ENCODE measurements at places on chromosomes 2 and 18.

DNA sequence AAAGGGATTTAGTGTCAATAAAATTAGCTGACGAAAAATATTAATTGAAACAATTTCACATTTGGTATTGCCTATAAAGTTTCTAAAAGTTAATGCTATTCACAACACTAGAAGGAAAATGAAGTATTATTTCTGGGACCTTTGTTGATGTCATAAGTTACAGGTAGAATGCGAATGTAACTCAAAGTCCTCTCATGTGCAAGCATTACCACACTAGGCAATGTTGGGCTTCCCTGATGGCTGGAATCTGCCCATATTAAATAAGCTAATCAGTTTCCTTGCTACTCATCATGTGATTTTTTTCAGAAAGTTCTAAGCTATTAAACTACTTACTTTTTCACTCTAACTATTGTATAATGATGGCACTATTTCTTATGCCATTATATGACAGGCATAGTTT, 44.6 kb downstream of the COBLL1 start:
- DNase-seq: no peak

- no peak for DNase-seq
Observed at GRCh38 chr18:75249672-75250470, 39.3 kb downstream of the TSHZ1 start.

DNA sequence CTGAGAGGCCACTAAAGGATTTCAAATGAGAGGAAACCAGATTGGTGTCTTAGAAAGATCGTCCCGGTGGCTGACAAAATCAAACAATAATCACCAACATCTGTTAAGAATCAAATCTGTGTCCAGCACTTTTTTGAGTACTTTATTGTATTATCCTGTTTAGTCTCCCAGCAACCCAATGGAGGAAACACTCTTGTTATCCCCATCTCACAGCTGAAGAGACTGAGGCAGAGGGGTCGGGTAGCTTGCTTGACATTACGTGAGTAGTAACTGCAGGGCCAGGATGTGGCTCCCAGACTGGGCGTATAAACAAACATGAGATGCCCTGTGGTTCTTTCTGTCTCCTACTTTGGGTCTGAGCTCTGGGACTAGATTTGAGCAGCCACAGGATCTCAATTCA, 76.0 kb downstream of the KLHL29 start:
- DNase-seq: no peak

- no peak for DNase-seq
Observed at GRCh38 chr2:108926561-108927380, 62.2 kb downstream of the EDAR start.

DNA sequence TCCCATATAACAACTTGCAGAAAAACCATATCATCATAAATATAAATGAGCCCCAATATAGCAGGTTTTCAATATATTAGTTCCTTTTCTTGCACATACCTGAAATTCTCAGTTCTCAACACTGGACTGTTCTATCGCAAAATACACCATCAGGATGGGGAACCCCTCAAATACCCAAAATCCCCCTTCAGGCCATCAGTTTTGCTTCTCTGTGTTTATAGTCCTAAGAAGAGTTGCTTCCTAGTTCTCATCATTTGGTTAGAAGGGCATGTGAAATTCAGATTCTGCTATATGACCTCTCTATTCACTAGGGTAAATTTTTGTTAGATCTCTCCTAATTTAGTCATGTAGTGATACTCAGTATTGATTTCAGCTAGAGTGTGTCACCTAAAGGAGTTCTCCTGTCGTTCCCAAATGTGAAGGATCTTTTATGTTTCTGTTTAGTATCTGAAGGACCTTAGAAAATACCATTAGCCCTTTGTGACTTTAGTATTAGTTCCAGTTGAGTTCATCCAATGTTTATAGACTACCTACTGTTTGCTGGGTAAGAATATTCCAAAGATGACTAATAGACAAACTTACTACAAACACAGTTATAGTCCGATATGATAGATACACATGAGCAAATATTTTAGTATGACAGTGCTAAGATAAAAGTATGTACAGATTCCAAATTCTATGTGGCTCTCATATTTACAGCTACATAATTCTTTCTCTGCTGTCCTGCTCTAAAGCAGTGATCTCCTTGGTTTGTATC, 115.8 kb downstream of the TTC27 start:
- peak; percentile 42 for DNase-seq

- no peak for DNase-seq
Observed at GRCh38 chr2:237661799-237662328, 34.5 kb downstream of the LRRFIP1 start.

- DNase-seq: no peak
Observed at GRCh38 chr2:162092008-162092390, 18.0 kb upstream of the DPP4 start.

DNA sequence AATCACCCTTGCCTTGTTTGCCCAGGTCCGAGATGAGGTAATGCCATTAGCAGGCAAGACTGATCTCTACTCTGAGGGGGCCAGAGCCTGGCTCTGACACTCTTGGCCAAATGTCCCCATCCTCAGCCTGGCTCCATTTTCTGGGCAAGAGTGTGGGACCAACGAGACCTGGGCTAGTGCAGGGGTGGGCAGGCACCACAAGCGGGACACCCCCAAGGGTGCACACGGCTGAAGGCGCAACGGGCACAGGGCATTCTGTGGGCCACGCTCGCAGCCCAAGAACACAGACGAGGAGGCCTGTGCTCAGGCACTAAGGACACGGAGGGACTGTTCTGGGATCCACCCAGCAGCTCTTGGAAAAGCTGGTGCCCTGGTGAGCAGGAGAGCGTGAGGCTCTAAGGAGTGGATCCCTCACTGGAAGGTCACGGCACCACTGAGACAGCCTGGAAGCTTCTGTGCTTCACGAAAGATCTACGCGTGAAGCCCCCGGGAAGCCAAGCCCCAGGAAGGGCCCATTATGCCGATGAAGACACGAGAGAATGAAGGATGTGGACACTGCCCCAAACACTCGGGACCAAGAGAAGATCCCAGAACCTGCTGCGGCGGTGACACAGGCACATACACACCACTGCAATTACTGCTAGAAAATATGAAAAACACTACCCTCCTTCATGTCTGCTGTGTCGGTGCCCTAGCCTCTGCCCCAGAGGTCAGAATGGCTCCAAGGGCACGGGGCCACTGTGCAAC, 138.2 kb downstream of the HDAC4 start:
- no peak for DNase-seq

DNA sequence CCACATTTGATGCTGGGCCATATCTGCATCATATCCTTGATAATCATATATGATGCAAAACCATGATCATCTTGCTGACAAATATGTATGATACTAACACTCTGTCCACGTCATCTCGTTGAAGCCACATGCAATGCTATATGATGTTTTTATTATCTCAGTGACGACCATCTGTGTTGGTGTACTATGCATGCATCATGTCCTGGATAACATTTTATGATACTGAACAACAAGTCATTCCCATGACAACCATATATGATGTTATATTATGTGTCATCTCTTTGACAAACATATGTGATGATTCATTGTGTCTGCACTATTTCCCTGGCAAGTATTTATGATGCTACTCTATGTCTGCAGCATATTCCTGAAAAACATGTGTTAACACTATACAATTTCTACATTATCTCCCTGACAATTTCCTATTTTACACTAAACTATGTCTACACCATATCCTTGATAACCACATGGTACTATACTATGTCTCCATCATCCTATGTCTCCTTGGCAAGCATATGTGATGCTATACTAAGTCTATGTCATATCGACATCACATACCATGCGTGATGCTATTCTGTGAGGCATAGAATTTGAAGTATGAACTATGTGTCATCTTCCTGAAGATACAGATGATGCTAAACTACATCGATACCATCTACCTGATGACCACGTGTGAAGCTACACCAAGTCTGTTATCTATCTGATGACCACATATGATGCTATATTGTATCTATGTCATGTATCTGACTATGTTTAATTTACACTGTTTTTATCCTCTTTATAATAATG, 37.0 kb downstream of the DAW1 start:
- DNase-seq: peak; percentile 66

- DNase-seq: no peak
Observed at GRCh38 chr18:14781671-14782070, 33.7 kb downstream of the ANKRD30B start.

GRCh38 chr2:233976690-233977294, 59.6 kb downstream of the TRPM8 start:
- peak; percentile 76 for DNase-seq

DNA sequence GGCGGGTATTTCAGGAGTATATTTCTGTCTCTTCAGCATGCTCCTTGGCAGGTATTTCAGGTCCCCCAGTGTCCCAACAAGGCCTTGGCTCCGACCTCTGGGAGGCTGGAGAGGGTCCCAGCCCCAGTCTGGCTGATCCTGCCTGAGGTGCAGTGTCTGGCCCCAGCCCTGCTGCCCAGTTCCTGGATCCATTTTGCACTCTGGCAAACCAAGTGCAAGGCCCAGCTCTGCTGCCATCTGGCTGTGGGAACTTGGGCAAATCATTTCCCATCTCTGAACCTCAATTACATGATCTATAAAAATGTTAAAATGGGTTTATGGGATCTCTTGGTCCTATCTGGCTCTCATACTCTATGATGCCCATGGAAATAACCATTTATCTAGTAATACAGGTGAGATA, 63.6 kb downstream of the ZBTB7C start:
- DNase-seq: peak; percentile 9

DNA sequence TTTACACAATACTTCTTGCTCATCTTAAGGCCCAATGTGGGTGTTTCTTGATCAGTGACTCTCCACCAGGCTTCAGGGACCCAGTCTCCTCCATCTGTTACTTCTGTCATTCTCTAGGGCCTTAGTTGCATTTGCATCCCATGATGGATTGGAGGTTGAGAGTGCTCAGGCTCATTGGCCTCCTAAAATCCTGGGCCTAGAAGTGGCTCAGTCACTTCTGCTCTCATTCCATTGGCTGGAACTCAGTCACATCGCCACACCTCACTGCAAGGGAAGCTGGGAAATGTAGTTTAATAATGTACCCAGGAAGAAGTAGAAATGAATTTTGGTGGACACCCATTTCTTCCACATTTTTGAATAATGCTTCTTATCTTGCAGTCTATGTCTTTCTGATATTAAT, 223.5 kb downstream of the HRH4 start:
- DNase-seq: no peak

- no peak for DNase-seq
Observed at GRCh38 chr2:176075481-176075880, 8.3 kb downstream of the EVX2 start.

GRCh38 chr2:43240766-43241150, 14.4 kb upstream of the ZFP36L2 start:
- no peak for DNase-seq

- peak; percentile 47 for DNase-seq
Observed at GRCh38 chr2:173553593-173553992, 198.9 kb downstream of the CDCA7 start.

DNA sequence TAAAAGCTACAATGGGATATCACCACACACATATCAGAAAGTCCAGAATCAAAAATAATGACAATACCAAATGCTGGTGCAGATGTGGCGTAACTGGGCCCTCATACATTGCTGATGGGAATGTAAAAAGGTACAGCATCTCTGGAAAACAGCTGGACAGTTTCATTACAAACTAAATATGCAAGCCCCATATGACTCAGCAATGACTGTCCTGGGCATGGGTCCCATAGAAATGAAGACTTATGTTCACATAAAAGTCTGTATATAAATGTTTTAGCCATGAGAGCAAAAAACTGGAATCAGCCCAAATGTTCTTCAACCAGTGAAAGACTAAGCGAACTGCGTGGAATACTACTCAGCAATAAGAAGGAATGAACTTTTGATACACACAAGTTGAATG, 56.7 kb downstream of the ALPK2 start:
- peak; percentile 99 for DNase-seq

- DNase-seq: no peak
Observed at GRCh38 chr2:118589721-118590120, 257.7 kb downstream of the EN1 start.

DNA sequence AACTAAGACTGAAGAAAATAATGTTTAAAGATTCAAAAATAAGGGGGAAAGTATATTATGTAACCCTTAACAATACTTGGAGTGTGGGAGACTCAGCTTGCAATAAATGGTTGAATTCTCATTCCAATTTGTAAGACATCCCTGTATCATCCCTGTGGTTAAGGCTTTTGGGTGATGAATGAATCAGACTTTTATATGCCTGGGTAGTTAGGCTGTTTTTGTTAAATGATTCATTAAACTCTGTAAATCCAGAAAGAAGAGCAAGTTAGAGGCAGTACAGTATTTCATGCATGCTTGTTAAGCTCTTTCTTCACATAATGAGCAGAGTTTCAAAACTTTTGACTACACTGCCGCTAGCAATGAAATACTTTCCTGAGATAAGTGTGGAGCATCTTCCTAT, 948.8 kb downstream of the SOCS6 start:
- no peak for DNase-seq

GRCh38 chr2:31238906-31239592, 5.1 kb downstream of the EHD3 start:
- no peak for DNase-seq

- no peak for DNase-seq
Observed at GRCh38 chr18:8063733-8064132, 496.6 kb downstream of the PTPRM start.

DNA sequence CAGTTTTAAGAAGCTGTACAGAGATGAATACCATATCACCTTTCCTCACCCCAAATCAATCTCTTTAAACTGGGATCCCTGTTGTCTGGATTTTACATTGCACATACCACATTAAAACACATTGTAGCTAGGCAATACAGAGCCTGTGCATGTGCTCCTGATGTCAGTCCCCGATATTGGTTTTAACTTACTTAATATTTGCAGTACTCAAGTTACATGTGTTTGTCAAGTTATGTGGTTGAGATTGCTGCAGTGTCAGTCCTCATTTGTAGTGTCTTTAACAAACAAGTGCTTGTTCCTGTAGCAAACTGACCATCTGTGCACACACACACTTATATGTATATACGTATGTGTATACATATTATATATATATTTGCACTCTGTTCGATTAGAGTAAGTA, 10.4 kb upstream of the UBE2E3 start:
- DNase-seq: no peak

DNA sequence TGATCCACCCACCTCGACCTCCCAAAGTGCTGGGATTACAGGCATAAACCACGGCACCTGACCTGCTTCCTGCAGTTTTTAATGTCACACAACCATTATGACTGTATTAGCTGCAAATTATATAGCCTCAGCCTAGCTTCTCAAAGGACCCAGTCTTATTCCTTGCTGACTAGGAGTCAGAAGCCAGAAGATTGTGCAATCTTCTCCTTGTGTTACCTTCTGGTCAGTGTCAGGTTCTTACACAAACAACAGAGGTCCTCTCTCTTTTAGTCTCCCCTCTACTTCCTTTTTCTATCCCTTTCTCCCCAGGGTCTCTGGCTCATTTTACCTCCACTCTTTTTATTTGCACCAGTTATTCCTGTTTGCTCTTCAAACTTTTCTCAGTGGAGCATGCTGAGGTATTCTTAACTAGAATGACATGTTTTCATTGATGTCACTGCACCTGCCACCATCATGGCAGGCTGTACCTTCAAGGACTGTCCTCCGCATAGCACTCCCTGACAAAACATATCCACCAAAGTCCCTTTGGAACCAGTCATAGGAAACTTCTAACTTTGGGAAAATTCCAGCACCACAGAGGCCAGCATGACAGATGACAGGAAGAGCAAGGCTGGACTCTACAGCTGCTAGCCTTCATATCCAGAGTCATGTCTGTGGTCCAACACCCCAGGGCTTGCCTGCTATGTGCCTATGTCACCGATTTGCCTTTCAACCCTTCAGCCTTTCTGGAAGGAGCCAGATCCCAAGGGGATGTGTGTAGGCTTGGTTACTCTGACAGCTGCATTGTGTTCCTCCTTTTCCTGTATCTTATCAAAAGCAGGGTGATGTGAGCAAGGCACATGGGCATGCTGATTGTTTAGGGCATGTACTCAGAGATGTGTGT, 45.2 kb upstream of the EPC2 start:
- no peak for DNase-seq

Data from HCEC 1CT (cell line).